Stimulated activated naive B cell treated with anti-CD40 and anti-IgM and Interleukin-4, amounts not matched to agents 10 μg/mL and 1 μg/mL and 100 μg/mL, for 72 hours (primary cell): ENCODE measurements at places on chromosomes 5 and 9.

DNA sequence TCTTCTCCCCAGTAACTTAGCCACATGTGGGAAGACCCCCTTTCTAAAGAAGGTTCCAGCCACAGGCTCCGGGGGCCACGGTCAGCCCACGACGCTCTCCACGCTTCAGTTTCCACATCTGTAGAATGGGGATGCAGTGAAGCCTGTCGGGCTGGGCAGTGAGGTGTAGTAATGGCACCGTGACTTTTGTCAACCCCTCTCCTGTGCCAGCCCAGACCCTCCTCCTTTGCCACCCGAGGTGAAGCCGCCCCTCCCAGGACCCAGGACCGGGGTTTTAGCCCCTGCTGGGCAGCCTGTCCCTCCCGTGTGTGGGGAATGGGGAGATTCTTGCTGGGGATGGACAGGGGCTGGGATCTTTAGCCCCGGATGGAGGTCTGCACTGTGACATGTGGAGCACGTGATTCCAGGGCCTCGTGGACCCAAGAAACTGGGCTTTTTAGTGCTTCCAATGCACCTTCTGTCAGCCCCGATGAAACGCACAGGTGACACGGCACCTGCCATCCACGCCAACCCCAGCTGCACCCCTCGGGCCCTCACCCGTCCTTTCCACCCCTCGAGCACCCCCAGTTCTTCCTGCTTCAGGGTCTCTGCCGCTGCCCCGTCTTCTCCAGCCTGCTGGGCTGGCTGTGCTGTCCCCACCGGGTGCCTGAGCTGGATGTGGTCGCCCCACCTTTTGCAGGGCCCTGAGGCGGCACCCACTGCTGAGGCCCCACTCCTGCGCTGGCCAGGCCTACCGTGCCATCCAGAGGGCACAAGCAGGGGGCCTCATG lies 13.4 kb upstream of the RNU6ATAC start:
- DNase-seq, result no peak

DNA sequence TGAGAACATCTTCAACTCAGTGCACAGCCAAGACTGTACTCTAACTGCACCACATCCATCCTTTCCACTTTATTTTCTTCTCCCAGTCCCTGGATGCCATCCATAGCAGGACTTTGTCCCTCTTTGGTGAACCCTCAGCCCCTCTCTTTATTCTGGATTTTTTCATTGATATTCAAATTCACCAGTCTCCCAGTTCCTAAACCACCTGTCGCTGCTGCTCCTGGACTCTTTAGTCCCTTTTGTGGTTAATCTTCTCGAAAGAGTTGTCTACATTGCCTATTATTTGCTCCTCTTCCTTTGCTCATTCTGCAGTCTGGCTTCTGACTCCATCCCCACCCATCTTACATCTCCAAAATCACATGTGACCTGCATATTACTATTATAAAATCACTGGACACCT lies 59.4 kb upstream of the ZSWIM6 start:
- DNase-seq, result no peak

DNA sequence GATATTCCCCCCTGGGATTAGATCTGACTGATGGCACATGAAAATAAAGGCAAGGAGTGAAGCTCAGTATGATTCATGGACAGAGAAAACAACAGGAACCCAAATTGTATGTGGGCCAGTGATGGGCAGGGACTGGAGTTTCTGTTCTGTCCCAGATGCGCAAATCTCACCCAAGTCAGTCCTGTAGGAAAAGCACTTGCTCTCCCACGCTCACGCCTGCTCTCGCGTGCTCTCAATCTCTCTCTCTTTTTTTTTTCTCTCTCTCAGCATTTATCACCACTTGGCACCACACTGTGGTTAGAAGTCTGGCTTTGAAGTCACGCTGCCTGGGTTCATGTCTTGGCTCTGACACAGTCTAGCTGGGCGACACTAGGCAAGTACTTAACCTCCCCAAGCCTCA lies 106.5 kb upstream of the LRRTM2 start:
- no peak for DNase-seq

DNA sequence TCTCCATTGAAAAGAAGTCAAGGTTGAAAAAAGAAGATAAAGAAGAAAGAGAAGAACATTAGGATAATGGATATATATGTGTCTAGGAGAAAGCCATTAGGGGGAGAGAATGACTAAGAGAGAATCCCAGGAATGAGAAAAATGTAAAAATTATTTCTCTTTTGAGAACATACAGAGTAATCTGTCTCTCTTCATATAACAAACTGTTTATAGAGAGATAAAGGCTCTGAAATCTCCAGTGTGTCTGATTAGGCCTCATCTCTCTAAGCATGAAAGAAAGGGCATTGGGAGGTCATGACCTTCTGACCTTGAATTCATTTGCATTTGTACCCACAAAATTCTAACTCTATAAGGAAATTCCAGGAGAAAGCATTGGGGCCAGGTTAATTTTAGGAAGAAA lies 3.5 kb upstream of the MPDZ start:
- no peak for DNase-seq

GRCh38 chr5:170761048-170761707 lies 22.3 kb upstream of the GABRP start:
- no peak for DNase-seq

DNA sequence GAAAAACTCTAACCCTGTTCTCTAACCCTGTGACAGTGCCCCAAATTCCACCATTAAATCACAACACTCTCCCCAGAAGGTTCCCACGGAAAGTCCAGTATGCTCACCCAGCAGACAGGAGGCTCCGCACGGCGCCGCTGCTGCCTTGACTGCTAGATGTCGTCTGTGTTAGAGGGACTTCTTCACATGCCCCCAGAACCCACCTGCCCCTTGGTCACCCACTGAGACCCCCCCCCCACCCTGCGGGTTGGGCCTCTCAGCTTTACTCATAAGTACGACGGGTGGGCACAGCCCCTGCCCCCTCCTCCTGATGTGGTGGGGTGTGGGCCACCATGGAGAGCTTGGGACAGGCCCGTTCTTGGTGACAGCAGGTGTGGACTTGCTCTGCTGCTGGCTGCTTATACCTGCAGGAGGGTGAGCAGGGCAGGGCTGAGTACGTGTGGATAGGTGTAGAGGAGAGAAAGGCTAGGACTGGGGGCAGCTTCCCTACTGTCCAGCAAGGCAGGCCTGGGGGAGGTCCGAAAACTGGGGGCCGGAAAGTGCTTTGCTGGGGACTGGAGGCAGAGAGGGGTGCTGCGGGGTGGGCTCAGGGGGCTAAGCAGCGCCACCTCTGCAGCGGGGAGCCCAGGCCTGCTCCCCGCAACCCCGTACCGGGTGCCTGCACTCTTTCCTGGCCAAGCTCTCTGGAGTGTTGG lies 57.5 kb upstream of the OLFM1 start:
- DNase-seq, result no peak

GRCh38 chr5:156103155-156103885 lies 223.6 kb upstream of the SGCD start:
- no peak for DNase-seq

GRCh38 chr5:158559643-158560042 lies 540.1 kb downstream of the EBF1 start:
- DNase-seq, result no peak

- no peak for DNase-seq
Measured at GRCh38 chr9:26163931-26164330, 485.7 kb upstream of the TUSC1 start.

GRCh38 chr9:77966718-77967117 lies 64.9 kb downstream of the GNAQ start:
- no peak for DNase-seq

DNA sequence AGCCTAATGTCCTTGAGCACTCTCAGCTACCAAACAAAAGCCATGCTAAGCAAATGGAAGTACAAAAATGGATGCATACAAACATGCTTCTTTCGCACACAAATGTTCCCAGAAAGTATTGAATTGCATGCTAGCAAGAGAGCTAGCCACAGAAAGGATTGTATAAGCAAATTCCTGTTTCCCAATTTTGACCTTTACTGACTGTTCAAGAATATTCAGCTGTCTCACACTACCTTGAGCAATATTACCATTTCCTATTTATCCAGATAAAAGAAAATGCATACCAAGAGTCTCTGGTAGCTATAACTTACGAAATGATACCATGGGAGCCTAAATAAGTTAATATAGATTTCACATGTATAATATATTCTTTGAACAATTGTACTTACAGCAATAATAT lies 264.6 kb downstream of the TMEM167A start:
- no peak for DNase-seq

DNA sequence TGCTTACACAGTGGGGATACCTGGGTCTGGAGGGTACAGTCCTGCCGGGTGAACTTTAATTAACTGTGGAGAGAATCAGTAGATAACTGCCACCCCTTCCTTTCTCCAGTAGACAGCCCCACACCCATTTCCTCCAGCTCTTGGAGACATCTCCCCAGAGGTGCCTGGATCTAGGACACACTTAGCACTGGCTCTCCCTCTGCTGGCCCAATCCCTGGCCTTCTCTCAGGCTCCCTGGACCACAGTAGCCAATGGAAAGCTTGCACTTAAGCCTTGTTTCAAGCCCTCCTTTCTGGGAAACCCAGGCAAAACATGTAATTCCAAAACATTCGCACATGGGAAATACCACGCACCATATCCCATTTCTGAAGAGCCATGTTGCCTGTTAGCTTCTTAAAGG lies 169.2 kb upstream of the GAS1 start:
- DNase-seq, result no peak

DNA sequence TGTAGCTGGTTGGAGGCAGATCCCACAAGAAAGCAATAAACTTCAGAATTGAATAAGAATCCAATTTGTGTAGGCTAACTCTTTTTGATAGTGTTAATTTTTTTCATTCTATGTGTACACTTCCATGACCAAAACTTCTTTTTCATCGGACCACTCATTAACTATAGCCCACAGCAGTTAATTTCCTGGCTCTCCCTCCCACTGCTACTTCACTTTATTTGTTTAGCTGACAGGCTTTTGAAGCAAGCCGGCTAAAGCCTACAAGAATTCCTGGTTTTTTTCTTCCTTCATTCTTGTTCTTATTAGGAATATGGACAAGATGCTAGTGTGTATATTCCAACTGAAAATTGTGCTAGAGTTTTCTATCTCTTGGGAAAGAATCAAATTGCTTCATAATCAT lies 329.2 kb upstream of the CCNH start:
- no peak for DNase-seq

DNA sequence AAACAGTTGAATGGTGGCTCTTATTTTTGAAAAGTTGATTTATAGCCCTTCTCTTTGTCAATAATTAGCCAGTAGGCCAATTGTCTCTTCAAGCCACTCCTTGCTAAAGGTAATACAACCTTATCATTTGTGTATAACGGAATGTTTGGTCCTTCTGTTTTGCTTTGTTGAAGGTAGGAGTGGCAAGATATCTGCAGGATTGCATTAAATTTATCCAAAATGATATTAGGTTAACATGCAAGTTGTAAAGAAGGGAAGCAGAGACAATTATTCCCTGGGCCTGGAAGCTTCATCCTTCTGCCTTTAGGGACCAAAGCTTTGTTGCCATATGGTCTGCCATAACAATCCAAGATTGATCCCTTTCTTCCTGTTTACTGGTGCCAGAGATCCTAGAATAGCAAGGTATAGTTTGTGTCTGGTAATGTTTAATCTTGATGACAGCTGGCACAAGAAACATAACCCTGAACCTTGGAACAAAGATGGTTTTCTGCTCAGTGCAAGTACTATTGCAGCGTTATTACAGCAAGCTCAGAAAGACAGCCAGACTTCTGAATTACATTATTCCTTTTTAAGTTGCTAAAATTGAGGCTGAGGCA lies 15.5 kb upstream of the FSD1L start:
- no peak for DNase-seq

- no peak for DNase-seq
Measured at GRCh38 chr5:72628771-72629371, 121.7 kb upstream of the ZNF366 start.

GRCh38 chr5:113204525-113205161 lies 228.0 kb downstream of the DCP2 start:
- no peak for DNase-seq

- DNase-seq, result no peak
Measured at GRCh38 chr5:11683666-11684065, 220.6 kb downstream of the CTNND2 start.

GRCh38 chr5:173928871-173929574 lies 40.9 kb downstream of the CPEB4 start:
- DNase-seq, result no peak

DNA sequence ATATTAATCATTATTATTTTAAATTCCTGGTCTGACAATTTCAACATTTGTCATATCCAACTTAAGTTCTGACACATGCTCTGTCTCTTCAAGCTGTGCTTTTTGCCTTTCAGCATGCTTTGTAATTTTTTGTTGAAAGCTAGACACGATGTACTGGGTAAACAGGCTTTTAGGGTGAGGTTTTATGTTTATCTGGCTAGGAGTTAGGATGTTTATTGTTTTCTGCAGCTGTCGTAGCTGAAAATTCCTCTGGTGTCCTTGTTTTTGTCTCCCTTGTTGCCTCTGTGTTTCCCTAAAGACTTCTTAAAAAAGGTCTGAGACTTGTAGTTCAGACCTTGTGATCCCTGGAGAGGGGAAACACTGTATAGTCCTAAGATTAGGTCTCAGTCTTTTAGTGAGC lies 20.6 kb downstream of the TUT7 start:
- no peak for DNase-seq

DNA sequence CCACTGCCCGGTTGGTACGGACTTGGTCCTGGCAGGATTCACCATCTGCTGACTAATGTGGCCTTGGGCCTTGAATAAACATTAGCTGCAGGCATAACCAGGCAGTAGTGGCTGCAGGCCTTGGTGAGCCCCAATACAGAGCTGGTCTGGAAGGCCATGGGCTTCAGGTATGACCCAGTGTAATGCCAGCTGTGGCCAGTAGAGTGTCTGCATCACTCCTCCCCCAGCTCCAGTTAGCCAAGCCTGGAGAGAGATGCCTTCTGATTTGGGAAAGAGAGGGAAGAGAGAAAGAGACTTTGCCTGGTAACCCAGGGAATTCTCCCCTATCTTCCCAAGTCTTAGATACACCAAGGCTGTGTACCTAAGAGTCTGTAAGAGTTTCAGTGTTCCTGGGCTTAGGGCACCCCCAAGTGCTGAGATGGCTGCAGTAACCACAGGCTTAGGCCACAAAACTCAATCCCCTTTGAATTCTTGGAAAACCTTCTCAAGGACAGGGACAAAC lies 5.6 kb upstream of the C5 start:
- DNase-seq, result no peak

DNA sequence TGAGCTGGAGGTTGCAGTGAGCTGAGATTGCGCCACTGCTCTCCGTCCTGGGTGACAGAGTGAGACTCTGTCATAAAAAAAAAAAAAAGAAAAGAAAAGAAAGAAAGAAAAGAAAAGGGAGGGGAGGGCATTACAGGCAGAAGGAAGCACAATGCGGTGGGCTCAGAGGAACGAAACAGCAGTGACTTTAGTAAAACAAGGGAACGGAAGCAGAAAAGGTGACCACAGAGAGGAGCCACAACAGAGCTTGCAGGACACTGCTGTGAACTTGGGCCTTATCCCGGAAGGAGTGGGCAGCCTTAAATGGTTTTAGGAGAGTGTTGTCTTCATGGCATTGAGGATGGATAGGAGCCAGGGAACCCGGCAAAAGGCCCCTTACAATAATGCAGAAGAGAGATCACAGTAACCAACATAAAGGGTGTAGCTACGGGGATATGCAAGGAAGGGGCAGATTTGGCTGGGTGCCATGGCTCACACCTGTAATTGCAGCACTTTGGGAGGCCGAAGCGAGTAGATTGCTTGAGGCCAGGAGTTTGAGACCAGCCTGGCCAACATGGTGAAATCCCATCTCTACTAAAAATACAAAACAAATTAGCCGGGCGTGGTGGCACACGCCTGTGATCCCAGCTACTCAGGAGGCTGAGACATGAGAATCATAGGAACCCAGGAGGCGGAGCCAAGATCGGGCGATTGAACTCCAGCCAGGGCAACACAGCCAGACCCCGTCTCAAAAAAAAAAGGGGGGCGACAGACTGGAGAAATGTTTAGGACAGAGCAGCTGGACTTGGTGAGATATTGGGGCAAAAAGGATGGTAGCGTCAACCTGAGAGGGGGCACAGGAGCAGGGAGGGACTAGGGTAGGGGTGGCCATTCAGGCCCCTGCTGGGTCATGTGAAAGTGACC lies 83.9 kb upstream of the ZBTB43 start:
- no peak for DNase-seq
